ENCODE measurements at places on chromosomes 6 and 20. TPM values are rescaled to one million over a fixed set of nuclear protein-coding genes. Genes with fewer than 3 reads are reported as not detected.

Gene C20orf141
- not detected for total RNA-seq

Gene ERMARD
- total RNA-seq, result 14.4 TPM

Gene COL9A1
- 10.0 TPM for total RNA-seq

Gene FLRT3
- 90.0 TPM for total RNA-seq

Measured in endodermal cell (in vitro differentiated cells).